Large intestine (tissue), 12 donors: ENCODE measurements at places on chromosomes 11 and 22. TPM values are rescaled to one million over a fixed set of nuclear protein-coding genes. Genes with fewer than 3 reads are reported as not detected.

- H3K27me3 ChIP-seq: no peaks in the 10 kb centered on the region
- H3K36me3 ChIP-seq: peaks cover 8% of the 10 kb centered on the region
- no peak overlapping the region for H3K4me3 ChIP-seq
- H3K27ac ChIP-seq: peak overlapping the region; percentile 64
- peaks cover 46% of the 10 kb centered on the region for H3K4me1 ChIP-seq
Observed at GRCh38 chr11:65551572-65552387, 6.4 kb downstream of the LTBP3 start.

DNA sequence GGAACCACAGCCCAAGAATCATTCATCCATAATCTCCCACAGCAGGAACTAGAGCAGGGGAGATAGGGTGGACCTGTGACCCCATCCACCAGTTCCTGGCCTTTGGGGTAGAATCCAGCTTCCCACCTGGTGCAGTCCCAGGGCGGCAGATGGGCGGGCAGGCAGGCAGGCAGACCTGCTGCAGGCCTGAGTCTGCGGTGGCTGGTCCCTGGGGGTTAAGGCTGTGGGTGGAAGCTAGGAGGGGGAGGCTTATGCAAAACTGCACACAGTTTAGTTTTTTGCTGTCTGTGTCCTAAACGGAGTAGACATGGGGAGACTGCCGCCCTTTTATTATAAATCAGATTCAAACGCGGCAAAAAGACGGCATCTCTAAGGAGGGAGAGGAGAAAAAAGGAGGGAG, 4.5 kb upstream of the NEFH start:
- no peak overlapping the region for H3K27ac ChIP-seq
- H3K4me3 ChIP-seq: no peak overlapping the region
- H3K36me3 ChIP-seq: no peaks in the 10 kb centered on the region
- DNase-seq: no peak

- H3K27me3 ChIP-seq: no peaks in the 10 kb centered on the region
- no peak overlapping the region for H3K4me3 ChIP-seq
- peaks cover 30% of the 10 kb centered on the region for H3K4me1 ChIP-seq
- no peak overlapping the region for H3K27ac ChIP-seq
- DNase-seq: no peak
Observed at GRCh38 chr11:6626971-6627761, 7.9 kb upstream of the TPP1 start.

DNA sequence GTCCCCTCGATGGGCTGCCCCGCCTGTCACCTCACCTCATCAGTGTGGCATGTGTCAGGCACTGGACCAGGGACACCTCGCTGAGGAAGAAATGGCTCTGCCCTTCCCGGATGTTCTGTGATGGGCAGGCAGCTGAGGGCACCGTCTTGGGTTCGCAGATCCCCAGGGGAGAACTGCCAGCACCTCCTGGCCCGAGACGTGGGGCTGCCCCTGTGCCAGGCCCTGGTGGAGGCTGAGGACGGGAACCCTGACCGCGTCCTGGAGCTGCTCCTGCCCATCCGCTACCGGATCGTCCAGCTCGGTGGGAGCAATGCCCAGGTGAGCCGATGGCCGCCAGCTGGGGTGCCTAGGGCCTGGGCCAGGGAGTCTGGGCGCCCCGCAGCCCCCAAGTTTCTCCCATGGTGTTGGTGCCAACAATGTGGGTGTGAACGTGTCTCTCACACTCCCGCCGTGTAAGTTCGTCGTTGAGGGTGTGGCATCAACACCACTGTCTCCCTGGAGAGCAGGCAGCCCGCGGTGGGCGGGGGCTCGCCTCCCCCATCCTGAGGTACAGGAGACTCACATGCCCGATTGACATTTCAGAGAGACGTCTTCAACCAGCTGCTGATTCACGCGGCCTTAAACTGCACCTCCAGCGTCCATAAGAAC, 7.3 kb upstream of the GTSE1 start:
- no peak overlapping the region for H3K4me3 ChIP-seq
- no peaks in the 10 kb centered on the region for H3K27me3 ChIP-seq
- H3K27ac ChIP-seq: no peak overlapping the region
- no peak for DNase-seq
- H3K4me1 ChIP-seq: no peaks in the 10 kb centered on the region
- peaks cover 91% of the 10 kb centered on the region for H3K36me3 ChIP-seq

GRCh38 chr11:10328314-10329098, 23.6 kb downstream of the ADM start:
- peak overlapping the region; percentile 43 for H3K27ac ChIP-seq
- DNase-seq: no peak
- H3K36me3 ChIP-seq: no peaks in the 10 kb centered on the region
- H3K4me1 ChIP-seq: peaks cover 33% of the 10 kb centered on the region

GRCh38 chr11:21877151-21877550, 315.7 kb upstream of the ANO5 start:
- no peaks in the 10 kb centered on the region for H3K27me3 ChIP-seq
- no peak overlapping the region for H3K4me3 ChIP-seq
- no peaks in the 10 kb centered on the region for H3K4me1 ChIP-seq
- no peak overlapping the region for H3K27ac ChIP-seq
- DNase-seq: no peak

GRCh38 chr11:114082415-114082748, 22.9 kb downstream of the ZBTB16 start:
- peaks cover 20% of the 10 kb centered on the region for H3K4me1 ChIP-seq
- H3K36me3 ChIP-seq: no peaks in the 10 kb centered on the region
- H3K27ac ChIP-seq: no peak overlapping the region
- H3K27me3 ChIP-seq: peaks cover 5% of the 10 kb centered on the region
- no peak overlapping the region for H3K4me3 ChIP-seq

DNA sequence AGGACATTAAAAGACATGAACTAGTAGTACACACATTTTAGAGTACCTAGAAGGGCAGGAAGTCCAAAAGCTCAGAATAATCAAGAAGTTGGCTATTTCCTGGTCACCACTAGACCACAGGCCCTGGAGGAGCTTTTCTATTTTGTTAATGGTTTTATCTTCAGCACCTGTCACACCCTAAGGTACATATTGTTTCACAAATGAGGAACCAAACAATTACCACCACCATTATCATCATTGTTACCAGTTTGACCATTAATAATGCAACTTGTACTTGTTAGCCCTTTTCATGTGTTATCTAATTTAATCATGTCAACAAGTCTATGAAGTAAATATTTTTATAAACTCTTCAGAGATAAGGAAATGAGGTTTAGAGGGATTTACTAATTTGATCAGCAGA, 4.9 kb downstream of the MRPL48 start:
- no peaks in the 10 kb centered on the region for H3K27me3 ChIP-seq
- DNase-seq: no peak
- H3K36me3 ChIP-seq: peaks cover 15% of the 10 kb centered on the region
- no peak overlapping the region for H3K4me3 ChIP-seq
- H3K4me1 ChIP-seq: peaks cover 4% of the 10 kb centered on the region

GRCh38 chr22:23064381-23065068, 5.8 kb upstream of the GNAZ start:
- H3K36me3 ChIP-seq: no peaks in the 10 kb centered on the region
- no peak for DNase-seq
- H3K27me3 ChIP-seq: peaks cover 9% of the 10 kb centered on the region
- H3K27ac ChIP-seq: no peak overlapping the region

DNA sequence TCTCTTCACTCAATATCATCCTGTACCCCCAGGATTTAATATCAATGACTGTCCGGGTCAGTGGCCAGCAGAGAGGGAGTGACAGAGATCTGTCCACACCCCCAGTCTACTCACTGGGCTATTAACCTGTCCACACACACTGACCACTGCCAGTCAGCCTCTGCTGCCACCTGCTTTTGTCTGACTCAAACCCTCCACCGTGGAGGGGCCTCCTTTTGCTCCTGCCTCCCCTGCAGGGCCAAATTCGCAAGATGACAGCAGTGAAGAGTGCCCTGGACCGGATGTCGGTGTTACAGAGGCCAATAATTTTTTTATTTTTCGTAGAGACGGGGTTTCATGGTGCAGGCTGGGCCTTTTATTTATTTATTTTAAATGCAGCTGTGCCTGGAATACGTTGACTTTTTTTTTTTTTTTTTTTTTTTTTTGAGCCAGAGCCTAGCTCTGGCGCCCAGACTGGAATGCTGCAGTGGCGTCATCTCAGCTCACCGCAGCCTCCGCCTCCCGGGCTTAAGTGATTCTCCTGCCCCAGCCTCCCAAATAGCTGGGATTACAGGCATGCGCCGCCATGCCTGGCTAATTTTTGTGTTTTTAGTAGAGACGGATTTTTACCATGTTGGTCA, 5.1 kb downstream of the PDXP start:
- peak overlapping the region; percentile 19 for H3K27ac ChIP-seq
- H3K27me3 ChIP-seq: no peaks in the 10 kb centered on the region
- H3K36me3 ChIP-seq: peaks cover 34% of the 10 kb centered on the region
- no peak for DNase-seq
- no peak overlapping the region for H3K4me3 ChIP-seq
- H3K4me1 ChIP-seq: peaks cover 26% of the 10 kb centered on the region

DNA sequence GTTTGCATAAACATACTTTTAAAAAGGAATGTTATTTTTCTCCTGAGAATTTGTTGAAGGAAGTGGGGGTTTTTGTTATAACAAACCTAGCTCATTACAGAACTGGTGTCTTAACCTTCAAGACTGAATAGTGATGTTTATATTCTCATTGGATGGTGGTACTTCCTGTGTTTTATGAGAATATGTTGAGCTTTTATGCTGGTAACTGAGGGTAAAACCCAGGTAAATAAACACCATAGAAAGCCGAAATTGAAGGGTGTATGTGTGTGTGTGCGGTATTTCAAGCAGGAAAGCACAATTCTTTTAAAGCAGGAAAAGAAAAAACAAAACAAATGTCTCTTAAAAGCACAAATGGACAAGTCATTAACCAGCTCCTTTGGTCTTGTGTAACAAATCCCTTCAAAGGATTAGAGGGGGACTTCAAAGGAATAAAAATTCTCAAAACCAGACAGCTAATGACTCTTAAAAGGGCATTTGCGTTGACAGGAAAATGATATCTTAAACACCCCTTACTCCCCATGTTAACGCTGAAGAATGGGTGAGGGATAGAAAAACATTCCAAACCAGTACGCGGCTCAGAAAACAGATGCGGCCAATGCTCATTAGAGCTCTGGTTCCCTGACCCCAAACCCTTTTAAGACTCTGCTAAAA, 23.8 kb downstream of the LMO2 start:
- no peak overlapping the region for H3K27ac ChIP-seq
- no peak for DNase-seq
- H3K36me3 ChIP-seq: no peaks in the 10 kb centered on the region
- H3K27me3 ChIP-seq: peaks cover 69% of the 10 kb centered on the region
- H3K4me1 ChIP-seq: peaks cover 3% of the 10 kb centered on the region

GRCh38 chr22:49963647-49964026, 3.1 kb downstream of the PIM3 start:
- peaks cover 47% of the 10 kb centered on the region for H3K4me1 ChIP-seq
- no peaks in the 10 kb centered on the region for H3K27me3 ChIP-seq
- peak overlapping the region; percentile 96 for H3K4me3 ChIP-seq
- H3K27ac ChIP-seq: no peak overlapping the region
- no peak for DNase-seq
- peaks cover 35% of the 10 kb centered on the region for H3K36me3 ChIP-seq

GRCh38 chr22:37241351-37242142, 2.5 kb downstream of the RAC2 start:
- H3K36me3 ChIP-seq: no peaks in the 10 kb centered on the region
- H3K27me3 ChIP-seq: no peaks in the 10 kb centered on the region
- no peak overlapping the region for H3K27ac ChIP-seq
- H3K4me1 ChIP-seq: peaks cover 14% of the 10 kb centered on the region

- DNase-seq: no peak
- H3K4me3 ChIP-seq: no peak overlapping the region
- H3K4me1 ChIP-seq: no peaks in the 10 kb centered on the region
- H3K27ac ChIP-seq: no peak overlapping the region
- H3K27me3 ChIP-seq: no peaks in the 10 kb centered on the region
Observed at GRCh38 chr11:74480688-74481417, 12.7 kb downstream of the LIPT2 start.

DNA sequence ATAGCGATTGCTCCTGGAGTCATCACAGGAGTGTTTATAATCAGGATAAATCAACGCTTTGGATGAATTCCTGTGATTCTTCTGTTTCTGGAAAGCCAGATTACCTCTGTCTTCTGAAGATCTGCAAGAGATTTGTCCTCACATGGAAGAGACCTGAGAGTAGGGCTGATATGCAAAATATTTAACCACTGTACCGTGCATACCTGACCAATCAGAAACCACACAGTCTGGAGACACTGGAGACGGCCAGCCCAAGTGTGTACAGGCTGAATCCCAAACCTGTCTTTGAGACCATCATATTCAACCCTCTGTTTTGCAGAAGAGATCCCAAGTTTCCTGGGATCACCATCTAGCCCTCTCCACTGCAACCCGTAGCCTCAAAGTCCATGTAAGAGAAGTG, 50.4 kb upstream of the WT1 start:
- no peak for DNase-seq
- no peak overlapping the region for H3K4me3 ChIP-seq
- no peaks in the 10 kb centered on the region for H3K36me3 ChIP-seq
- no peaks in the 10 kb centered on the region for H3K4me1 ChIP-seq
- H3K27me3 ChIP-seq: no peaks in the 10 kb centered on the region

GRCh38 chr22:50247748-50248147, 2.9 kb upstream of the TUBGCP6 start:
- H3K27me3 ChIP-seq: no peaks in the 10 kb centered on the region
- H3K4me3 ChIP-seq: no peak overlapping the region
- no peak overlapping the region for H3K27ac ChIP-seq
- H3K4me1 ChIP-seq: peaks cover 20% of the 10 kb centered on the region
- no peak for DNase-seq

DNA sequence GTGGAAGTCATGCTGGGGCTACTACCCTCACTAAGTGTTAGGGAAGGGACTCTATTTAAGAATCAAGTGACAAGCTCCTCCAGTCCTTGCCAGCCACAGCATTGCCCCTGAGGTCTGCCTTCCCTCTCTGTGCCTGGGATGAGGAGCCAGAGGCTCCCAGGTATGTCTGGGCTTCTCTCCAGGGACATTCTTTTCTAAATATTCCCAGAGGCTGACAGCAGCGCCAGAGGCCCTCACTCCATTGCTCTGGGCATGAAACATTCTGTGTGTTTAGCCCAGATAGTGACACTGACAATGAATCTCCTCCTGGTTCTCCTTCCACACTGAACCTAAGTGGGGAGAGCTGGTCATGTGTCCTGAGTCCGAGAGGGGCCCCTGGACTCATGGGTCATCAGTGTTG, 2.2 kb downstream of the OR51E1 start:
- DNase-seq: no peak
- H3K4me1 ChIP-seq: no peaks in the 10 kb centered on the region
- no peaks in the 10 kb centered on the region for H3K36me3 ChIP-seq
- H3K4me3 ChIP-seq: no peak overlapping the region
- H3K27ac ChIP-seq: no peak overlapping the region

- H3K27ac ChIP-seq: no peak overlapping the region
- H3K27me3 ChIP-seq: no peaks in the 10 kb centered on the region
- DNase-seq: peak; percentile 31
- H3K36me3 ChIP-seq: peaks cover 58% of the 10 kb centered on the region
- H3K4me1 ChIP-seq: peaks cover 9% of the 10 kb centered on the region
Observed at GRCh38 chr11:34150494-34151151, 45.2 kb downstream of the NAT10 start.

GRCh38 chr11:124717421-124717785, 22.3 kb upstream of the NRGN start:
- H3K4me1 ChIP-seq: no peaks in the 10 kb centered on the region
- no peak overlapping the region for H3K27ac ChIP-seq
- no peak overlapping the region for H3K4me3 ChIP-seq
- H3K27me3 ChIP-seq: peaks cover 63% of the 10 kb centered on the region
- DNase-seq: no peak

Gene CHRM1
- polyA plus RNA-seq: 1.3 TPM

Gene EIF3F
- polyA plus RNA-seq: 357 TPM

Gene OTOG
- polyA plus RNA-seq: 0.10 TPM
